ENCODE measurements at places on chromosomes 1 and 21. TPM values are rescaled to one million over a fixed set of nuclear protein-coding genes. Genes with fewer than 3 reads are reported as not detected.

Gene SLC2A5
- 0.32 TPM for total RNA-seq

Gene C1orf87
- total RNA-seq: not detected

Gene OR2L2
- total RNA-seq: not detected

Gene RNASEL
- total RNA-seq: 4.8 TPM

Gene GPX7
- total RNA-seq: 18.1 TPM

Gene MPZ
- 4.8 TPM for total RNA-seq

Gene SLC25A44
- total RNA-seq: 19.1 TPM

Gene MGST3
- total RNA-seq: 250 TPM

Gene SLAMF6
- 3.1 TPM for total RNA-seq

Gene BRINP2
- total RNA-seq: 0.31 TPM

Gene CHRNB2
- 0.12 TPM for total RNA-seq

Gene FHAD1
- total RNA-seq: not detected

Gene HSD17B7
- total RNA-seq: 11.8 TPM

Gene PGBD5
- total RNA-seq: 0.60 TPM

Gene DMBX1
- total RNA-seq: not detected

Gene ZNF436
- 19.9 TPM for total RNA-seq

Gene SLC44A3
- total RNA-seq: 1.3 TPM

Gene NTNG1
- 1.3 TPM for total RNA-seq

Gene KPRP
- total RNA-seq: not detected

Gene ALX3
- not detected for total RNA-seq

Gene DONSON
- total RNA-seq: 15.3 TPM

Gene FGR
- 111 TPM for total RNA-seq

Gene AGT
- total RNA-seq: 10.7 TPM

Gene OR2L5
- total RNA-seq: not detected

Gene FMO2
- 36.0 TPM for total RNA-seq

Gene S100A8
- total RNA-seq: 50.4 TPM

Gene KLHL21
- total RNA-seq: 56.9 TPM

Gene EFNA3
- total RNA-seq: not detected

Gene TCP10L
- total RNA-seq: not detected

Gene OR10Z1
- not detected for total RNA-seq

Gene PPIAL4G
- total RNA-seq: not detected

Gene NMNAT2
- 4.2 TPM for total RNA-seq

Gene NUAK2
- 1.1 TPM for total RNA-seq

Gene TMCC2
- 1.6 TPM for total RNA-seq

Gene C1orf185
- total RNA-seq: not detected

Gene SERINC2
- total RNA-seq: 4.1 TPM

Gene RNU1-4
- under 0.01 TPM for total RNA-seq

Gene SCYL3
- 12.1 TPM for total RNA-seq

Gene AADACL4
- total RNA-seq: 0.28 TPM

Gene CASZ1
- total RNA-seq: 2.5 TPM

Gene PRAMEF6
- not detected for total RNA-seq

Gene MEX3A
- total RNA-seq: 0.69 TPM

Gene PTCH2
- total RNA-seq: 0.60 TPM
